ENCODE measurements at places on chromosomes 5 and 9.

GRCh38 chr5:9388941-9389674, 156.8 kb downstream of the SEMA5A start:
- no peak for DNase-seq

DNA sequence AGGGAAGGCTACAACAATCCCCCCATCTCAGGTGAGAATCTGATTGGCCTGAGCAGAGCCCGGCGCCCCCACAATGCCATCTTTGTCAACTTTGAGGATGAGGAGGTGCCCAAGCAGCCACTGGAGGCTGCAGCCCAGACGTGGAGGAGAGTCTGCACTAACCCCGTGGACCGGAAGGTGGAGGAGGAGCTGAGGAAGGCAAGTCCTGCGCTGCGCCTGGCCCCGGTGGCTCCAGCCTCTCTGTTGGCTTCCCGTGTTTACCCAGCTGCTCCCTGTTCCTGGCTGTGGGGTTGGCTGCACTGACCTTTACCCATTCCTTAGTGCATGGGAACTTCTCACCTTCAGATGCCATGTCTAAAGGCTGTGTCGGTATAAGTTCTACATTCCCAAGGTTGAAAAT, 11.0 kb upstream of the CEL start:
- no peak for DNase-seq

DNA sequence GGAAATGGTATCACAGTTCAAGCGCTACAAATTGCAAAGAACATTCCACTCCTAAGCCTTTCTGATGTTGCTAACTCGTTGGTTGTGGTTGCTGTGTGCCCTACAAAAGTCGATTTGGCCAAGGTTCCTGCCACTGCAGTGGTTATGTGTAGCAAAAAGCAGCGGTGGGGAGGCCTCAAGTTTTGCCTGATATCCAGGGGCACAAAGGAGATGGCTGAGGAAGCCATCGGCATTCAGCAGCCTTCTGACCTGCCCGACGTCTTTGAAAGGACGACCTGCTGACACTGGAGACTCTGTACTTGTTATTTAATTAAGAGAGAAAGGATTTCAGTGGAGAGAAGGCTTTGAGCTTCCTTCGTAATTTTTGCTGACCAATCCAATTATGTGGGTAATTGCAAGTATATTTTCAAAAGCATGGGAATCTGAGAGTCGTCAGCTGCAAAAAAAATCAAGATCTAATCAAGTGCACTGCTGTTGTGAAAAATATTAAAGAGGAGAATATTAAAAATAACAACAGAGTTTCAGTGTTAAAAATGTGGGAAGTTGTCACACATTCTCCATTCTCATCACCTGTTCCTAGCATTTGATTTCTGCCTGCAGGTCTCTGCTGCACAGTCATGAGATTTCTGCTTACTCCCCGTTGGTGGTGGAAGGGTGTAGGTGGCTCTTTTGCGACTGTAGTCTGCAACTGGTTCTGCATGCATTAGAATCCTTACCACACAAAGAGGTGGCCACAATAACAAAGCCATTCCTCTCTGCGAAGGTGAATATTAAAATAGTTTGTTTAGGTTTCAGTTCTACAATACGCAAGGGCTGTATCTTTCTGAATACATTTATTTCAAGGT, 319.2 kb downstream of the IRX2 start:
- no peak for DNase-seq

GRCh38 chr9:132546148-132547051, 36.0 kb upstream of the BARHL1 start:
- DNase-seq: no peak

GRCh38 chr5:94375801-94376200, 242.6 kb downstream of the KIAA0825 start:
- no peak for DNase-seq

DNA sequence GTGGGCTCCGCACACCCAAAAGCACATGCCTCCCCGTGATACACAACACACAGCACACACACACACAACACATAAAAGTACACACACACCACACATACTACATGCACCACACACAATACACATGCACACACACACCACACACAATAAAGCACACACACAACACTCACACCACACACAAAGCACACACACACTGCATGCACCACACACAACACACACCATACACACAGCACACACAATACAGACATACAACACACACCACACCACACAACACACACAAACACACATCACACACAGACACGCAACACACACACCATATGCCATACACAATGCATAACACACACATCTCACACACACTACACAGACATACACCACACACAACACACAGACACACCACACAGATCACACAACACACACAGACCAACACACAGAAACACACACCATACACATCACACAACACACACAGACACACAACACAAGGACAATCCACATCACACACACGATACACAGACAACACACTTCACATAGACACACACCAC, 3.4 kb upstream of the CCDC187 start:
- DNase-seq: no peak

GRCh38 chr9:71716138-71716909, 52.0 kb downstream of the CEMIP2 start:
- DNase-seq: no peak
